ENCODE measurements at places on chromosomes 16 and 17.

GRCh38 chr16:62642677-62643076 is 606.4 kb upstream of the CDH8 start:
- DNase-seq: no peak

- DNase-seq: no peak
Observed at GRCh38 chr17:31488264-31488981, 96.9 kb downstream of the RAB11FIP4 start.

DNA sequence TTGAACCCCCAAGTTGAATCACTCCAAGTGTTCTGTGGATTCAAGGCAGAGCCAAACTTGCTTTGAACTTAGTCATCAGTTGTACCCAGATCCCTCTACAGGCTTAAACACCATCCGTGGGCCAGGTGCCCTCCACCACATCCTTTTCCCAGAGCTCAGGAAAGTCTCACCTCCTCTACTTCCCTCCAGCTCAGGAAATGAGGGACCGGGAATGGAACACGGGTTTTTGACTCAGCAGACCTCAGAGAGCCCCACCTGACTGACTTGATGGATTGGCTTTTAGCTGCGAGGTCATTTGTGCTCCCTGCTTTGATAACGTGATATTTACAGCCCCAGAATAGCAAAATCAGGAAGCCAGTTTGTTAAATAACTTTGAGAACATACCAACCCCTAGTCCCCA is 20.1 kb downstream of the GID4 start:
- DNase-seq: no peak

GRCh38 chr17:79667746-79668145 is 56.9 kb upstream of the RBFOX3 start:
- no peak for DNase-seq

DNA sequence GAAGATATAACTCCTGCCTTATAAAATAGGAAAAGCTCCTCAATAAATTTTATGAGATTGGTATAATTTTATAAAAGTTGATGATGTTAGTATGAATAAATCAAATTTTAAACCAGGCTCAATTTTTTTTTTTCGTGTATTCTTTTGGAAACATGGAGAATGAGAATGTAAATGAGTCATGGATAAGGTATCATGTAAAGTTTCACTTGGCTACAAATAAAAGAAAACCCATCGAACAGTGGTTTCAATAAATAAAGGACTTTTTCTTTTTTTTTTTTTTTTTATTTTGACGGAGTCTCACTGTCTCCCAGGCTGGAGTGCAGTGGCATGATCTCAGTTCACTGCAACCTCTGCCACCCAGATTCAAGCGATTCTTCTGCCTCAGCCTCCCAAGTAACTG is 67.3 kb downstream of the PHKB start:
- DNase-seq: no peak

GRCh38 chr16:10362077-10362863 is 23.6 kb upstream of the ATF7IP2 start:
- no peak for DNase-seq

DNA sequence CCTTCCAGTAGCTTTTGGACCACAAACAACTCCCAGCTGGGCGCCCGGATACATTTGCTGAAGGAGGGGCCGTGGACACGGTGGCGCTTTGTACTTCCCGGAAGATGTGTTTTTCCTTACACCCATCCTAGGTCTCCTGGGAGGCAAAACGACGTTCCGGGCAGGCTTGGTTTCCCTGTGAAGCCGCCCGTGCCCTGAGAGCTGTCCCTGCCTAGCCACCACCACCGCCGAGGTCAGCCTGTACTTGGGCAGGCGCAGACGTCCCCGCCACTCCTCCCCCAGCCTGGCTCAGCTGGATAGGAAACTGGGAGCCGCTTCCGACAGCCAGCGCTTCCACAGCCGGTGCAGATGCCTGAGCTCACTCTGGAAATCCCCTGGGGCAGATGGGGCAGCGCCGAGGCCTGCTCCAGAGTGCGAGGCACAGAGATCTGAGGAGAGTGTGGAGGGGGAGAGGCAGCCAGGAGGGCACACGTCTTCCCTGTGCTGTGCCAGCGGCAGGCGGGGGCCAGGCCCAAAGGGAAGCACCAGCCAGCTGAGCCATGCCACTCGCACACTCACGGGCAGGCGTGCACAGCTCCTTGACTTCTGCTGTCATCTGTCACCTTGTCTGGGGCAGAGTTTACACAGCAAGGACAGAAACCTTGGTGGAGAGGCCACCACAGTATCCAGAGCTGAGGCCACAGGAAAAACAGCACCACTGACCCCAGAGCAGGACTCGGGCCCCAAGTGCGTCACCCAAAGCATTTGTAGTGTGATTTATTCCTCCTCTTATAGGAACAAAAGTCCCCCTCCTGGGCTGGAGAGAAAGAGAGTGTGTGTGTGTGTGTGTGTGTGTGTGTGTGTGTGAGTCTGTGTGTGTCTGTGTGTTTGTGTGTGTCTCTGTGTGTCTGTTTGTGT is 3.0 kb downstream of the RHBDF2 start:
- no peak for DNase-seq

DNA sequence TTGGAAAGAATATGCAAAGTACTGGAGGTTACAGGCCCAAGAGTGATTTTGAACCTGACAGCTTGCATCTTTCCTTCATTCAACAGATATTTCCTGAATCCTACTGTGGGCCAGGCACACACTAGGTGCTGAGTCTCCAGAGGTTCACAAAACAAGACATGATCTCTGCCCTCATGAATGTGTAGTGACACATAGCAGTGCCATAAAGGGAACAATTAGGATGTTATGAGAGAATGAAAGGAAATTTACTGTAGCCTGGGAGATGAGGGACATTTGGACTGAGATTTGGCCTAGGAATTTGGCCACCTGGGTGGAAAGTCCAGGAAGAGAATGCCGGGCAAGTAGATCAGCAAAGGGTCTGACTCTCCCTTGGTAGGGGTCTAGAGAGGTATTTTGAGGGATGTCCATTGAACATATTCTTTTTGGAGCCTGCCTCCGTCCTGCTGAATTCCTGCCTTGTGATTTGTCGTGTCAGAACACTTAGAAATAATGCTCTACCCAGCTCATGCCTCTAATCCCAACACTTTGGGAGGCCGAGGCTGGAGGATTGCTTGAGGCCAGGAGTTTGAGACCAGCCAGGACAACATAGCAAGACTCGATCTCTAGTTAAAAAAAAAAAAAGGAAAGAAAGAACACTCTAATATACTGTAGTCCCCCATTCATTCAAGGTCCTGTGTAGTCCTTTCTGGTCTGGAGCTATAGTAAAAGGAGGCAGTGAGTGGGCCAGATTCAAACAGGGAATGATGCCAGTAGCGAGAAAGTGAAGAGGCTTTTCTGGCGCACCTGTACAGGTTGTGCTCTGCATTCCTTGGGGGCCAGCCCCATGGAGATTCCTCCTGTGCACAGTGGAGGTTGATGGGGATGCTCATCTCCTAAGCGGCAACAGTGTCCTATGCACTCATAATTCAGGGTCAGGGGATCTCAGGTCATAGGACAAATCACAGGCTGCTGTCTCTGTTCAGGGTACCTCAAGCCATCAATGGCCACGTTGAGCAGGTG is 90.6 kb upstream of the CLEC18A start:
- DNase-seq: no peak

- no peak for DNase-seq
Observed at GRCh38 chr17:68498479-68499326, 13.5 kb upstream of the PRKAR1A start.

DNA sequence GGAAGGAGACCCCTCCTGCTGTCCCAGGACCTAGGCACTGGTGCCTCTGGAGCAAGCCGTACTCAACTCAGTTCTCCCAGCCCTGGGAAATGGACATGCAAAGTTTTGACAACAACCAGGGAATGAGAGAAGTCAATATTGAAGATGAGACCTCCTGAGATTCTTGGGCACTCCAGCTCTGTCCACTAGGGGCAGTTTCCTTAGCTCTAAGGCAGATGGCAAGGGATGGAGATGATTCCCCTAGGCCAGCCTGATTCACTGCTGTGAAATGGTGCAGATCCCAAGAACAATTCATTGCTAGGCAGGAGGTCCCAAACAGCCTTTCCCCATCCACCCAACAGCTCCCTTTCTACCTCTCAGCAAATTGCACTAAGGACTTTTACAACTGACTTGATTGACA is 20.5 kb upstream of the SDR42E2 start:
- DNase-seq: no peak

- peak; percentile 16 for DNase-seq
Observed at GRCh38 chr17:68289936-68290267, 1.0 kb downstream of the SLC16A6 start.

DNA sequence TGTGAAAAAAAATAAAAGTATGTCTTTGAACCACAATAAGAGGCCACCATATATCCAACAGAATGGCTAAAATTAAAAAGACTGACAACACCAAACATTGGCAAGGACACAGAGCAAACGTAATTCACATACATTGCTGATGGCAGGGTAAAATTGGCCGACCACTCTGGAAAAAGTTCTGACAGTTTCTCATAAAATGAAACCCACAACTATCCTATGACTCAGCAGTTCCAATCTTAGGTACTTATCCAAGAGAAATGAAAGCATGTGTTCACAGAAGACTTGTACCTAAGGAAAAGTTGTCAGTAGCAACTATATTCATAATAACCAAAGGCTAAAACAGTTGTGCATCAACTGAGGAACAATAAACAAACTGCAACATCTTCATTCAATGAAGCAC is 357.3 kb upstream of the XYLT1 start:
- DNase-seq: no peak

- no peak for DNase-seq
Observed at GRCh38 chr17:55492781-55493341, 18.4 kb downstream of the SMIM36 start.

- peak; percentile 28 for DNase-seq
Observed at GRCh38 chr17:50594892-50595291, 34.4 kb downstream of the CACNA1G start.

- no peak for DNase-seq
Observed at GRCh38 chr16:79283578-79283977, 317.0 kb downstream of the MAF start.

DNA sequence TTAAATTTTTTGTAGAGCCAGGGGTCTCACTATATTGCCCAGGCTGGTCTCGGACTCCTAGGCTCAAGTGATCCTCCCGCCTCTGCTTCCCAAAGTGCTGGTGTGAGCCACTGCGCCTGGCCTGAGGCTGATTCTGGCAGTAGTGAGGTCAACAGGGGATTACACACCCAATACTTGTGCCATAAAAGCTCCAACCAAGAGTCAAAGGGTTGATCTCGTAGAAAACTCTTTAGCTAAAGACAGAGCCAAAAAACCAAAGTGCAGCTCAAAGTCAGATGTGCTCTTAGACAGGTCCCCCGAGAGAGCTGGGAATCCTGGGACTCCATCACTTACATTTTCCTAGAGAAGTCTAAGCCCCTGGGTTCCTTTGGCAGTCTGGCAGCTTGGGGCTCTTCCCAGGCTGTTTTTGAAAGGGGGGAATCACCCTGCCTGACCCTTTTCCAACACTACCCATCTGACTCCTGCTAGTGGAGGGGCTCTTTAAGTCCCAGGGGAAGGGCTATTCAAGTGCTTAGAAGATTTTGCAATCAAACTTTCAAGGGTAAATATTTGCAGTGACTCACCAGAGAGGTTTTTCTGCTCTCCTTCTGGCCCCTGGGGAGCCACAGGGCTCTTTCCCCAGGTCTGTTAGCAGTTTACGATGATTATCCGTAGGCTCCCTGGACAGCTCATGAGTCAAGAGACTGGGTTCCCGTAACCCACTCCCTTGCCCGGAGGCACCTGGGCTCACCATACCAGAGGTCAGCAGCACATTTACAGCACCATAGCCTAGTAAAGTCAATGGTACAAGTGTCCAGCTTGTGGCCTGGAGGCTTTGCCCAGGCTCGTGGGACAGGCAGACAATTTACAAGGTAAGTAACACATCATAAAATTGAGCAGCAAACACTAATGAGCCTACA is 408.7 kb downstream of the SLC39A11 start:
- DNase-seq: no peak

DNA sequence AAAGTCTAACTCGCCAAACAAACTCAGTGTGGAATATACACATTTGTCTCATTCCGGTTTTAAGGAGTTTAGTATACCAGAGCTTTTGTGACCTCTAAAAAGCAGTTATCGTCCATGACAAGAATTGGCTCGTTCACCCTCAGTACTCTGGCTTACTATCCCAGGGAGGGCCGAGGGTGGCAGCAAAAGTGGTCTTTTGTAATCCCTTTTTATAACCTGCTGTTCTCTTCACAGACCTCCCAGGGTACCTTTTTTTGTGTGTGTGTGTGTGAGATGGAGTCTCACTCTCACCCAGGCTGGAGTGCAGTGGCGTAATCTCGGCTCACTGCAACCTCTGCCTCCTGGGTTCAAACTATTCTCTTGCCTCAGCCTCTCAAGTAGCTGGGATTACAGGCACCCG is 8.9 kb downstream of the NMT1 start:
- no peak for DNase-seq

DNA sequence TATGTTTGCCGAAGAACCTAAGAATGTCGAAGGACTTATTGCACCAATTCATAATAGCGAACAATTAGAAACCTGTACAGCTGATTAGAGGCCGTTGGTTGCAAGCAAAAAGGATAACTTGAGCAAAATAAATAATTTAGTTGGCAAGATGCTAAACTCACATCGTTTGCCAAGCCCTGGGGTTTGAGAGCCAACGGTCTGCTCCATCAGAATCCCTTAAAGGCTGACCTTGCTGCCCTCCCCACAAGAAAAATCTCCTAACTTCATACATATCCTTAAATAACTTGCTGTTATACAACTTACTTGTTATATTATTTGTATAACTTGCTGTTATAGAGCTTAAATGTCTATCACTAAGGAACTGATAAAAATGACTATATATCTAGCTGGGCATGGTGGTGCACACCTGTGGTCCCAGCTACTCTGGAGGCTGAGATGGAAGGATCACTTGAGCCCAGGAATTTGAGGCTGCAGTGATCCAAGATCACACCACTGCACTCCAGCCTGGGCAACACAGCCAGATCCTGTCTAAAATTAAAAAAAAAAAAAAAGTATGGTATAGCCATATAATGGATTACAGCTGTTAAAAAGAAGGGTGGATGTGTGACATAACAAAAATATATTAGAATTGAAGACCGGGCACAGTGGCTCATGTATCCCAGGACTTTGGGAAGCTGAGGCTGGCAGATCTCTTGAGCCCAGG is 1.9 kb upstream of the TRIM37 start:
- no peak for DNase-seq

DNA sequence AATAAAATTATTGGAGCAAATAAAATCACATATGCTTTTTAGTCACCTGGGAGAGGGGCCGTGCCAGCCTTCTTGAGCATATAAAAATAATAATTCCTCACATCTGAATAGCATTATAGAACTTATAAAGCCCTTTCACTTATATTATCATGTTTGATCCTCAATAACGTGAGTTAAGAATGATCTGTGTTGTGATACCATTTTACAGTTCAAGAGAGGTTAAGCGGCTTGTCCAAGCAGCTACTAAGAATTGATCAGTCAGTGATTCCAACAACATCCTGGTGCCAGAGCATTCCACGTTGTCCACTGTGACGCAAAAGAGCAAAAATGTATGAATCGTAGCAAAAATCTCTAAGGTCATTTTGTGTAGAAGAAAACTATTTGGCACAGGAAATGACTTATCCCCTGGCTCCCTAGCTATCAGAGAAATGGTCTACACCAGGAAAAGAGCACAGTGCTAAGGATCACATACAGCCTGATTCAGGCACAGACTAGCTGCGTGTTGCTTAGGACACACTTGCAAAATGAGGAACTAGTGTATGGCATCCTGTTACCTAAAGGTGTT is 33.0 kb downstream of the ANKFN1 start:
- no peak for DNase-seq
